ENCODE measurements at places on chromosomes 2 and 18.

DNA sequence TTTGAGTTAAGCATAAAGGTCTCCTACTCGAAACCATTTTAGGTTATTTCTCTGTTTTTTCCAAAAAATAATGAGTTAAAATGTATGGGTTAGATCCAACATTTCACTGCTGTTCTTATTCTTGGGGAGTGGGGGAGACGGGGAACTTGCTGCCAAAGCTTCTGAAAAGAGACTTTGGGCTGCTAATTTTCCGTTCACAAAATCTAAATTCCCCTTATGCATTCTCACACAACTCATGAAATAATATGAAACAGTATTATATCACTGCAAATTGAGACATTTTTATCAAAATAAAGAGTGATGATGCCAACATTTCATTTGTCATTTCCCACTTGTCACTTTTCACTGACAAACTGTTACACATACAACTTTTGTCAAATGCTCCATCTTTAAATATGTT, 7.8 kb downstream of the SATB2 start:
- DNase-seq, result no peak

DNA sequence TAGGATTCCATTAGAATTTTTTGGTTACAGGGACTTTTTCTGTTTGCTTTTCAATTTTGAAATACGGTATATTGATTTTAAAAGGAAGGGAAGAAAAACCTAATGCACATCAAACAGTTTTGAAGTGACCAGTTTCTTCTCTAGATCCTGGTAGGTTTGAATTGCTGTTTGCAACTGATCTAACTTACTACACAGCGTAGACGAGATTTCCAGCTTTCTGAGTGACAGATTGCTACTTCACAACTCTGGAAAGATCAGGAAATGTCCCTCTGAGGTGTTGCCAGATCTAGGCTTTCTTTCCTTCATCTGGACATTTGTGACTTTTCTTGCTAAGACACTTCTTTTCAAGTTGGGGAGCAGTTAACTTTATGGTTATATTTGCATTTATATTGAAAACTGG, 112.2 kb downstream of the DIS3L2 start:
- DNase-seq, result no peak

- no peak for DNase-seq
These were observed 26.8 kb downstream of the RUFY4 start for GRCh38 chr2:218095853-218096252.

DNA sequence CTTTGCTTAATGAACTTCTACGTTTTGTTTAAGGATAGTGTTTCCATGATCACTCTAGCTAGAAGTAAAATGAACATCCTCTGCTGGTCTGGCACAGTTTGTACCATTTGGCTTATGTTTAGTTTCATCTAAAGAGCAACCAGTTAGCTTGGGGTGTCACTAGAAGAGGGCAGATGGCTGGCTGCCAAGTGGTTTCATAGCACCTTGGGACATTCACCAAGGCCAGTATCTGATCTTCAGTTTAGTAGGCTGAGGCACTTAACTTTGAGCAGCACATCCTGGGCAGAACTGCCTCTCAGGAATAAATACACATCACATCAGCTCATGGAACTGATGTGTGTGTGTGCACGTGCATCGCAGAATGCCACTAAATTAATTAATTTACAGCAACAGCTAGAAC, 68.4 kb downstream of the NXPH2 start:
- no peak for DNase-seq

GRCh38 chr2:32450851-32451250, 94.0 kb downstream of the BIRC6 start:
- no peak for DNase-seq

GRCh38 chr2:98551316-98551715, 57.0 kb downstream of the COA5 start:
- DNase-seq, result no peak

- no peak for DNase-seq
These were observed 464.2 kb downstream of the MEIS1 start for GRCh38 chr2:66899109-66899508.

- DNase-seq, result no peak
These were observed 100.4 kb upstream of the ZBTB14 start for GRCh38 chr18:5395860-5396448.

GRCh38 chr2:47620770-47621437, 162.0 kb upstream of the MSH6 start:
- no peak for DNase-seq

DNA sequence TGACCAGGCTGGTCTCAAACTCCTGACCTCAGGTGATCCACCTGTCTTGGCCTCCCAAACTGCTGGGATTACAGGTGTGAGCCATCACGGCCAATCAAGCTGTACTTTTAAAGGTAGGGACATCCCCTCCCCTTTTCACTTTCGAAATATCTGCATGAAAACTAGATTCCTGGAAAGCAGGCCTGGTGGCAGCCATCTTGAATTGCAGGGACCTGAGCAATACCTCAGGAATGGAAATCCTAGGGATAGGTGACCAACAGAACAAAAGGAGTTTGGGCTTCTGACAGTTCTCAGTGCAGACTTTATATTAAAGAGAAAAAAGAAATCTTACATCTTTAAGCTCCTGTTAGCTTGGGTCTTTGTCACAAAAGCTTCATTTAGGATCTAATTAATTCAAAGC, 62.6 kb downstream of the KLF7 start:
- DNase-seq, result no peak

DNA sequence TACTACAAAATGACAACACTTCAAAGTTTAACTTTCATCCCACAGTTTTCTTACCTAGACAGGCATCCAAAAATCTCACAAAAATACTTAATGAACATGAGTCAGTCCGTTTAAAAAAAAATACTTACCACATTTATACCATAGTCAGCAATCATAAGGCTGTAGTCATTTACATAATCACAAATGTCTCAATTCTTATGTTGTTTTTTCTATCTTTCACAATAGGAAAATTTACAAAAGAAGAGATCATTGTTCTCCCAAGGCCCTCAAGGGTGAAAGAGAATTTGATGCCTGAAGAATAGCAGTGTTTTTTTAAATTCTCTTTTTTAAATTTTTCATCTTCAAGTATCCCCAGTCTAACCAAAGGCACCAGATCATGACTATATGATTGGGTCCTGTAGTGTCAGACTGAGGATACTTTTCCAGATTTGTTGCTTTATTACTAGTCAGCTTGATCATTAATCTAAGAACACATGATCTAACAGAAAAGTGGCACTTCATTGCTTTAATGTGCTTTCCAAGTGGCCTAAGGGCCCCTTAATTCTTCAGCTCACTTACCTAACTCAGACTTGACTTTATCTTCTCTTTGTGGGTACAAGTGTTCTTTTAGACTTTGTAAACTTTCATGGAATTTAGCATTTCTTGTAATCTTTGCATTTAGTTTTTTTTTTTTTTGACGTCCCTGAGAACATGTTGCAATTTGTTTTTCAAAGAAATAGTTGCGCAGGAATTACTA, 4.7 kb downstream of the SCYGR5 start:
- no peak for DNase-seq

GRCh38 chr2:161745866-161746614, 121.8 kb downstream of the SLC4A10 start:
- DNase-seq, result no peak

GRCh38 chr18:13566941-13567746, 159.2 kb downstream of the FAM210A start:
- DNase-seq, result no peak

DNA sequence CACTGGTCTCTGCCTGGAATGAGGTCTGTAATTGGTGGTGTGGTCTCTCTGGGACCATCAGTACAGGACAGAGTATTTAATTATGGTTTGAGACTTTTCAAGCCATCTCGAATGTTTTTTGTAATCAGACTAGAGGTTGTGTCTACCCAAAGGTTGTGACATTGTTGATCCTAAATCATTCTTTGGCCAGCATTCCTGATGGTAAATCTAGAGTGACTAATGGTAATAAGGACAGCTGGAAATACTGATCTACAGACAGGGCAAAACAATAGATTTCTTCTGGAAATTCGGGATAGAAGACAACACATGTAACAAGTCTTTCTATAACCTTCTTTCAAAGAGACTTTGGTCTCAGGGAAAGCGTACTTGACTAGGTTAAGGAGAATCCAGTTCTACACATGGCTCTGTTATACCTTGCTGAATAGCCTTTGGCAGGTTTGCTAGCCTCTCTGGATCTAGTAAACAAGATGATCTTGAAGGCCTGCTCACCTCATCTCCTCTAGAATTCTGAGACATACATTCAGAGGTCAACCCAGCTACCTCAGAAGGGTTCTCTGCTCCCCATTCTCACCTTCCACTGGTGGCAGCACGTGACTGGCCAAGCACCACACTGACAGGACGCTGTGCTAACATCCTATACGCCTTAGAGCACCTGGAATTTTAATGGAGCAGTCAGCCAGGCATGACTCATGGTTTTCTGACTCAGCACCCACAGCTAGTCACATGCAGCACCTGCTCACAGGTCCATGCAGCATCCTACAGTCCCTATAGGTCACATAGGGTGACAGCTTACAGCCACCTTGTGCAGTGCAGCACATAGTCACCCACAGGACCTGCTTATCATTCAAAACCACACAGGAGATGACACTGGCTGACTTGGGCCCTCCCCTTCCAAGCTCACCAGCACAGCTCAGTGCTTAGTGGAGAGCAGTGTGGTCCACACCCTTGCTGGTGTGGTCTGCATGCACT, 12.2 kb downstream of the PLB1 start:
- DNase-seq, result peak; percentile 35

GRCh38 chr18:40926679-40927078, 1028.4 kb upstream of the PIK3C3 start:
- DNase-seq, result no peak

DNA sequence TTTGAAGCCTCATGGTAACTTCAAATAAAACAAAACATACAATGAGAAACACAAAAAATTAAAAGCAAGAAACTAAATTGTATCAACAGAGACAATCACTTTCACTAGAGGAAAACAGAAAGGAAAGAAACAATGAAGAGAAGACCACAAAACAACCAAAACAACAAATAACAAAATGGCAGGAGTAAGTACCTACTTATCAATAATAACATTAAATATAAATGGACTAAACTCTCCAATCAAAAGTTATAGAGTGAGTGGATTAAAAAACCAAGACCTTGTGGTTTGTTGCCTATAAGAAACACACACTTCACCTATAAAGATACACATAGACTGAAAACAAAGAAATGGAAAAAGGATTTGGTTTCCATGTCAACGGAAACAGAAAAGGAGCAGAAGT, 830.1 kb upstream of the TMEFF2 start:
- no peak for DNase-seq

GRCh38 chr18:45137087-45137419, 456.4 kb downstream of the SETBP1 start:
- no peak for DNase-seq

DNA sequence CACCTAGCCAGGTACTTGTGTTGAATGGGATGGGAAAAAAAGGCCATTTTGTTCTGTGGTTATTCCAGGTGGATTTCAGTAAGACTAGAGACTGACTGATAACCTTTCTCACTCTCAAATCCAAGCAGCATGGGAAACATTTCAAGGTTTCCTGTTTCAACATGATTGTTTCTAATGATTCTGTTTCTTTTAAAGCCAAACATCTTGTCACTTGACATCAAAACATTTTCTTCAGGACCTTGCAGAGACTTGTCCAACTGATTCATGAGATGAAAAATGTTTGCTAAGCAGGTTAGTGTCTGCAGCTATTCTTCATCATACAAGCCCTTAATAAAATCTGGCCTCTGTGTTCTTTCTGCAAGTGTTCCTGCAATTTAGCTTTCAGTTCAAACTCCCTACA, 456.5 kb upstream of the CWC22 start:
- DNase-seq, result no peak

DNA sequence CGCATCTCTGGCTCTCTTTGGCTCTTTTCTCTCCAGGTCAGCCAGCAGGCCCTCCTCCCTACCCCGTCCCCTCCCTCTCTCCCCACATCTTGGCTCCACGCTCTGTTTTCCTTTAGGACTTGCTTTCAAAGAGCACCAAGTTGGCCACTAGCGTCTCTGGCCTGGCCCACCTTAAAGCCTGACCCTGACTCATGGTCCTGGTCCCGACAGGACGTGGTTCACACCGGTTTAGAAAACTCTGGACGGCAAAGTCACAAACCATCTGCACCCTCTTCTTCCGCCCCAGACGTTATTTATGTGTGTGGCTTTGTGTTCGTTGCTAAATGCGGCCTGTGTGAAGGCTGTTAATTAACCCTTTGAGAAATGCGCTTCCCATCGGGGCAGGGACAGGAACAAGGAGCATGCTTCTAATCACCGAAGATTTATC, 169.0 kb upstream of the HAAO start:
- no peak for DNase-seq

GRCh38 chr18:22847392-22847791, 85.7 kb upstream of the RBBP8 start:
- no peak for DNase-seq

GRCh38 chr2:171957061-171957460, 34.8 kb downstream of the HAT1 start:
- no peak for DNase-seq

DNA sequence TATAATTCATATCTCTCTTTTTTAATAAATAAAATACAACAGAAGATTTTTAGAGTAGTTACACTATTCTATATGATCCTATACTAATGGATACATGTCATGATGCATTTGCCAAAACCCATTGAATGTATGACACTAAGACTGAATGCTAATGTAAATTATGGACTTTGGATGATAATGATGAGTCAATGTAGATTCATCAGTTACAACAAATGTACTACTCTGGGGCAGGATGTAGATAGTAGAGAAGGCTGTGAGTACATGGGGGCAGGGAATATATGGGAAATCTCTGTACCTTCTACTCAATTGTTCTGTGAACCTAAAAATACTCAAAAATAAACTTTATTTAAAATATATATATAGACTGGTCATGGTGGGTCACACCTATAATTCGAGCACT, 45.6 kb upstream of the NEDD4L start:
- DNase-seq, result no peak
